ENCODE measurements at places on chromosomes 7 and 10.

DNA sequence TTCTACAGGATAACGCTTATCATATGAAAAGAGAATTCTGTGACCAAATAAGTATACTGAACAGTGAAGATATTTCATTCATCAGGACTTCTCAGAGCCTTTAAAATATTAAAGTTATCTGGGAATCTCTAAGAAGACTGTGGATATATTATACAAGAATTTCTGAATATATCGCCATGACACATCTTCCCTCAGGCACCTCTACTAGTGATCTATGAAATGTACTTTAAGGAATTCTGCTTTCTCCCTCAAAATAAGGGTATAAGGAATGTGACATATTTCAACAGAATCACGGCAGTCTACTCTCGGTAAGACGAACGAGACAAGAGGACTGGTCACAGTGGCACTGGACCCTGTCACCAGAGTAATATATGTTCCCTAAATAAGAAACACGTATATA is 504.2 kb upstream of the PHF14 start:
- DNase-seq: no peak

GRCh38 chr10:34792881-34793280 is 22.2 kb downstream of the PARD3 start:
- no peak for DNase-seq

DNA sequence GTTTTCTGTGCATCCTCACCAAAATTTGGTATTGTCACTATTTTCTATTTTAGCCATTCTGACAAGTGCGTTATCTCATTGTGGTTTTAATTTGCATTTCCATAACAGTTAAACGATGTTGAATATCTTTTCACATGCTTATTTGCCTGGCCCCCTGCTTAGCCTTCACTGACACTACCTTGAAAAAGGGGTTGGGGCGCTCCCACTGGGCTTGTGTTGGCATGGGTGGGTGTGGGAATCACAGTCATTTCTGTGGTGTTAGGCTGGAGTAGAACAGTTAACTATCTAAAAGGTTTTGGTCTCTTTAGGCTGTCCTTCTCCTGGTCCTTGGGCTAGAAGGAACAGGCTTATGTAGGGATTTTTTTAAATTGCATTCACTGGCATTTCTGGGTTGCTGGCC is 72.2 kb upstream of the TMEM140 start:
- DNase-seq: no peak

GRCh38 chr7:151981223-151981622 is 25.0 kb downstream of the GALNTL5 start:
- no peak for DNase-seq

DNA sequence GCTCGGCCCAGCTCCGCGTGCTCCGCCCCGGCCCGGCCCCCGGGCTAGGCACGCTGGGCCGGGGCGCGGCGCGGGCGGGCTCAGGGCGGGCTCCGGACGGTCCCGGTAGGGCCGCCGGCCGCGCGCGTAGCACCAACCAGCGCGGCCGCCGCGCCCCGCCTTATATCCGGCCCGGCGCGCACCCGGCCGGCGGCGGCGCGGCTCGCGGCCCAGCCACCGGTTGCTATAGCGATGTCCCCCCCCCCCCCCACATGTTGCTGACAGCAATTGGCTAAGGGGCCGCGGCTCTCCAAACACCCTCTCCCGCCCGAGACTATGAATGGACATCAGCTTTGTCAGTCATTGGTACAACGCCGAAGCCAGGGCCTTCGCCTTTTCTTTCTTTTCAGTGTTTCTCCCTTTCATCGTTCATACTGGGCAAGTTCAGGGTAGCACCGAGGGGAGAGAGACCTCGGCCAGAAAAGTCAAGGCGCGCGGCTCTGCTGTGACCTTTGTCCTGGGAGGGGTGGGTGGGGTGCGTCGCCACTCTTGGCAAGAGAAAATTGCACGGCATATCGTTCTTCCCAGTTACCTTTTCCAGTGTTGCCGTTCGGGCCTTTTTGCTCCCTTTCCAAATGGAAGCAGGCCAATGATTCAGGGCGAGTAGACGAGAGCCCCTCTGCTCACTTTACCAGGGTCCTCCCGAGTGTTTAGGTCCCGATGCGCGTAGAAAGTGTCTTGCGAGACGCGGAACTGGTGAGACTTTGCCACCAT is 354.2 kb downstream of the DNAJB6 start:
- no peak for DNase-seq
